Stimulated activated CD8-positive, alpha-beta memory T cell treated with anti-CD3 and anti-CD28 coated beads, Interleukin-4, amount 100 ng/mL, for 1 hour (primary cell): ENCODE measurements at places on chromosomes 12 and 14.

GRCh38 chr12:127823801-127824200 is 443.2 kb upstream of the TMEM132C start:
- no peak for DNase-seq

- no peak for DNase-seq
These were observed 59.9 kb downstream of the PRKAB1 start for GRCh38 chr12:119727600-119728443.

GRCh38 chr14:56276108-56276507 is 157.9 kb downstream of the PELI2 start:
- no peak for DNase-seq

DNA sequence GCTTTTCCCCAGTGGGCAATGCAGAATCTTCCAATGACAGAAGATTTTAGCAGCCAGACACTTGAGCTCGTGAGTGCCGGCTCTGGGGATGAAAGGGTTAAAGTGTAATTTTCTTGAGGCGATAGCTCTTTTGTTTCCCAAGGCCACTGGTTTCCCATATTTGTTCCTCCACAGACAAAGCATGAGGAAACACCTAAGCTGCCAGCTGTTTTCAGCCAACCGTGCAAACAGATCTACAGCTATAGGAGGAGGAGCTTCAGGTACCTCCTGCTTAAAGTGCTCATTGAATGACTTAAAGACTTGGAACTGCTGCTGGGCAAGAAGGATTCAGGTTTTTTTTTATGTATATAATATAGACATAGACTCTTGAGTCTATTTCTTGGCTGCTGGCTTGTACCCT is 1311.5 kb downstream of the TMEM121 start:
- no peak for DNase-seq

GRCh38 chr12:57754411-57755193 is at the start of gene MARCHF9:
MARCHF9 (plus strand) TSS chr12:57755103; CDS start chr12:57755529, 426 bp downstream.
- DNase-seq: peak; percentile 68

GRCh38 chr14:92315050-92315805 is 7.7 kb upstream of the SLC24A4 start:
- DNase-seq: no peak

GRCh38 chr14:81179631-81180030 is 41.1 kb downstream of the GTF2A1 start:
- no peak for DNase-seq

GRCh38 chr12:20368114-20368650 is at the start of gene PDE3A:
PDE3A (plus strand) TSS chr12:20368537; CDS start chr12:20369285, 748 bp downstream.
- DNase-seq: no peak
